Lung (tissue), 17 donors: ENCODE measurements at places on chromosomes 11 and 22. TPM values are rescaled to one million over a fixed set of nuclear protein-coding genes. Genes with fewer than 3 reads are reported as not detected.
A peak's percentile ranks its signal among the peaks of the same experiment; 100 is the strongest.

DNA sequence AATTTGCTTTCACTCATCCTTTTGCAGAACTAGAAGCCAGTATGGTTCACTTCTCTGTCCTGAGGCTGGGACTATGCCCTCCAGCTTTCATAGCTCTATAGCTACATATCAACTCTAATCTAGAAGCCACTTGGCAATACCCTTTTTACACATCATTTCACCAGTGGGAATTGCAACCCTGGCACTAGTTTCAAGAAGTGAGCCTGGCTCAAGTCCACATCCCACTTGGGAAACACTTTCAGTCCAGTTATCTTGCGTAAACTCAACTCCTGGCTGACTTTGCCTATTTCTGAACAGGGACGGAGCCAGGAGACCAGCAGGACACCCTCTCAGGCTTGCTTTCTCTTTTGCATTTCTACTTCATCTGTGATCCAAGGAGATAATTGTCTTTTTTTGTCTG is 19.9 kb upstream of the FAT3 start:
- DNase-seq, result peak; percentile 94
- H3K27ac ChIP-seq, result no peak overlapping the region
- no peaks in the 10 kb centered on the region for H3K4me1 ChIP-seq

- no peak overlapping the region for H3K27ac ChIP-seq
- no peaks in the 10 kb centered on the region for H3K4me1 ChIP-seq
- H3K27me3 ChIP-seq, result no peaks in the 10 kb centered on the region
- no peak overlapping the region for H3K4me3 ChIP-seq
Measured at GRCh38 chr11:97567801-97568200, 1178.0 kb downstream of the JRKL start.

- H3K36me3 ChIP-seq, result no peaks in the 10 kb centered on the region
- H3K4me1 ChIP-seq, result no peaks in the 10 kb centered on the region
Measured at GRCh38 chr22:39353346-39353745, 3.6 kb downstream of the SYNGR1 start.

The SLC7A4 gene
- 0.63 TPM for total RNA-seq

DNA sequence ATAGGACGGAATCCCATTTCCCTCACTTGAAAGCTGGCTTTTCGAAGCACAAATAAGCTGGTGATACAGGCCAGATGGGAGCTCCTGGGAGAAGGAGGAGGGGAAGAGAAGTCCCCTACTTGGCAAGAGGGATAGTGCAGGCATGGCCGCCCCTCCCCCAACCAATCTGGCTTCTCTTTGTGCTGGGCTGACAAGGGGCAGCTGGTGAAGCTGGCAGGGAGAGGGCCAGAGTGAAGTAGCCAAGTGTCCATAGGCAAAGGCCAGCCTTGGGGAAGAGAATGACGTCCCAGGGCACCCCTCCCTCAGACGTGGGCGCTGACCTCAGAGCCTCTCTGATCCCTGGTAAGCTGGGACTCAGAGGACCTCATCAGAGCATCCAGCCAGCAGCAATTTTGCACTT is 78.7 kb upstream of the GRAMD1B start:
- peak; percentile 95 for DNase-seq
- no peak overlapping the region for H3K4me3 ChIP-seq
- H3K36me3 ChIP-seq, result no peaks in the 10 kb centered on the region

DNA sequence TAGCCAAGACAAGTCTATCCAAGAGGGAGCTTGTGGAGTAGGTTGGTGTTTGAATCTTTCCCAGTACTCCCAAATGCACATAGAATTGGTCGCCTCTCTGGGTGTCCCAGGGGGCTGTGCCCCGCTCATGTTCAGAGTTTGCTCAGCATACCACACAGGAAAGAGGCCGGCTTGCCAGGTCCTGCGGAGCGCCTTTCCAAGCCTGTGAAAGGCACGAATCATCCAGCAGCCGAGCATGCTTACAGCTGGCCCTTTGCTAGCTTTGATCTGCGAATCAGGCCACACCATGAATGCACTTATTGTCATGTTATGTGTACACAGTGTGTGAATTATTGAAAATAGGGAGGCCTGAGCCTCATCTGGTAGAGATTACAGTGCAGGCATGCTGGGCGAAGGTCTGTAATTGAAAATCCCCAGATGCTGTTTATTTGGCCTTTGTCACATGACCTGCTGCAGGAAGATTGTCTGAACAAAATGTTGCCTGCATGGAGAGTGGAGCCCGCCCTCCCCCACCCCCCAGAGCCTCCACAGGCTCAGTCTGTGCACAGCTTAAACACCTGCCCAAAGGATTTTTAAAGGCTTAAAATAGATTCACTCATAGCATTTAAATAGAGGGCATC is 163.3 kb upstream of the RASSF10 start:
- peak; percentile 85 for DNase-seq
- H3K36me3 ChIP-seq, result no peaks in the 10 kb centered on the region
- H3K4me1 ChIP-seq, result peaks cover 23% of the 10 kb centered on the region
- H3K27ac ChIP-seq, result peak overlapping the region; percentile 38
- no peak overlapping the region for H3K4me3 ChIP-seq

DNA sequence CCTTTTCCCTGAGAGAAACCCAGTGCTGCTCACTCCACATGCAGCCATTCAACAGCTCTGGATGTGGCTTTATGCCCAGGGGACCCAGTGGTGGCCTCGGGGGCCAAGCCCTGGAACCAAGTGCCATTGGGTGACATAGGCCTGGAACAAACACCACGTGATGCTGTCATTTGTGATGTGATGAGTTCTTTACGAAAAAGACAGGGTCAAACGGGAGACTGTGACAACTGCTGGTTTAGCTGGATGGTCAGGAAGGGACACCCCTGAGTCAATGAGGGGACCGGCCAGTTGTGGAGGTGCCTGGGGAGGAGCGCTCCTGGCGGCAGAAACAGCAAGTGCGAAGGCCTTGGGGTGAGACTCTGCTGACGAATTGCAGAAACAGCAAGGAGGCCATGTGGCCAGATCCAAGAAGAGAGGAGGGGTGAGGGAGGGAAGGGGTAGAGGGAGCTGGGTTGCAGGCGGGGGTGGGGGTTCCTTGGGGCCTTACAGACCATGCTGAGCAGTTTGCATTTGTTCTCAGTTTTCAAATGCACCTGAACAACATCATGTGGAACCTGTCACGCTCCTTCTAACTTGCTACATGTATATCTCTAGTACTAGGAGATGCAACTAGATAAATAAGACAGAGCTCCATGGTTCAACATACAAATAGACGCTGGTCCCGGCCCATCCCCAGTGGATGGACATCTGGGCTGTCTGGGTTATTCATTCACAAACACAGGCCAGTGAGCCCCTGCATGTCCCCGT is 56.1 kb downstream of the IGLL5 start:
- DNase-seq, result no peak
- H3K4me3 ChIP-seq, result no peak overlapping the region
- H3K36me3 ChIP-seq, result no peaks in the 10 kb centered on the region
- no peaks in the 10 kb centered on the region for H3K27me3 ChIP-seq
- H3K4me1 ChIP-seq, result no peaks in the 10 kb centered on the region

DNA sequence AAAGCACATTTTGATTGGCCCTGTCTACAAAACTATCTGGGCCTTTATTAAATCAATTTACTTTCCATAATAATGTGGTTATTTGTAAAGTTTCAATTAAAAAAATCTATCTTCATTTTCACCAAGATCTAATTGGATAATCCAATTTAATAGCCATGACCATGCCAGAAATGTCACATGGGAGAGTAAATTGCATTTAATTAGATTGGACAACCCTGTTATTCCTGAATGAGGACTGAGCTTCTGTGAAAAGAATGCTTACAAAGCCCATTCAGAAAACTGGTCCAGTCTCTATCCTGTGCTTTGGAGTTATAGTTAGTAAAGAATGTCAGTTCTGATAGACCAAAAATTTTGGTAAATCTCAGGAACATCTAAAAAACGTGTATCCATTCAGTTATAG is 541.9 kb upstream of the ANO5 start:
- DNase-seq, result no peak
- H3K27ac ChIP-seq, result no peak overlapping the region
- H3K36me3 ChIP-seq, result no peaks in the 10 kb centered on the region
- no peak overlapping the region for H3K4me3 ChIP-seq
- H3K27me3 ChIP-seq, result no peaks in the 10 kb centered on the region

DNA sequence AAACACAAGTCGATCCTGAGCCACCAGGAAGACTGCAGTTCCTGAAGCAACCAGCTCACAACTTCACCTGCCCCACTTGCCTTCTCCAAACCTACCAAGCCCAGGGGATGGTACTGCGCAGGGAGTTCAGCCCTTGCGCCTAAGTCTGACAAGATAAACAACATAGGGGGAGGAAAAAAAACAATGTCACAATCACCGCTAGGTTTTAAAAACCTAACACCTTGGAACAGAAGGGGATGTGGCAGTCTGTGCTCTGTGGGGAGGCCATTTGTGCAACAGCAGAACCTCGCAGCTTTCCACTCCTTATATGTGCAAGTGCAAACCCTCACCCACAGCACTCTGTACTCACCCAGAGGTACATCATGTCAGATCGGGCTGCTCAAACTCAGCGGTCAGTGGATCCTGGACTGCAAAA is 134.2 kb downstream of the RBFOX2 start:
- peaks cover 28% of the 10 kb centered on the region for H3K4me1 ChIP-seq
- peak; percentile 25 for DNase-seq
- H3K27me3 ChIP-seq, result no peaks in the 10 kb centered on the region
- H3K4me3 ChIP-seq, result no peak overlapping the region

DNA sequence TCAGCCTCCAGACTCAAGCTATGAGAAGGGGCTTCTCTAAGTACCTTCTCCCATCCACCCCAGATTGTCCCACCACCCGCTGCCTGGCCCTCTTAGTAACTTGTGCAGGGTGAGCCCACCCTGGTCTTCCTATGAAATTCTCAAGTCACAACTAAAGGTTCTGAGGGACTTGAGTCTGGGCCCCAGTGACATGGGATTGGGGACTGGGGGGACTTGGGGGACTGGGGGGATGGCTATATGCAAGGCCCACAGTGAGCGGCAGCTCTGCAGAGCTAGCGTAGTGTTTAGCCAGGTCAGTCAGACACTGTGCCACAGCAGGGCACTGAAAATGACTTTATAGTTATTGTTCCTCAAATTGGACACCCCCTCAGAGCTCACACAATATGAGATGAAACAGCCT is 622.3 kb upstream of the CADM1 start:
- H3K27me3 ChIP-seq, result no peaks in the 10 kb centered on the region

- peak; percentile 51 for DNase-seq
- H3K27me3 ChIP-seq, result no peaks in the 10 kb centered on the region
- no peaks in the 10 kb centered on the region for H3K4me1 ChIP-seq
- no peak overlapping the region for H3K4me3 ChIP-seq
- no peak overlapping the region for H3K27ac ChIP-seq
- H3K36me3 ChIP-seq, result no peaks in the 10 kb centered on the region
Measured at GRCh38 chr11:134476435-134477021, 64.5 kb upstream of the B3GAT1 start.

DNA sequence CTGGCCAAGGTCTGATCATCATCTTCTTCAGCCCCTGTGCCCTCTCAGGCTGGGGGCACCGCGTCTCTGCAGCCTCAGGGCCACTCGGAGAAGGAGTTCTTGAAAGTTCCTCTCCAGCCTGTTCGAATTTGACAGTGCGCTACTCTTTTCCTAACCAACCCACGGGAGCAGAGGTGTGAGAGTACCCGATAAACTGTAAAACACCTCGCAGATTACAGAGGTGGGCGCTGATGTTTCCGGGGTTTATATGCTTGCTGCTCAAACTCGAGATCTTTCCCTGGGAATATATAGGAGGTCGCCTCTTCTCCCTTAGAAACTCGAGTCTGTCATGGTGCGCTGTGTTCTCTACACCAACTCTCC is 515 bp downstream of the CTR9 start:
- peak overlapping the region; percentile 79 for H3K4me3 ChIP-seq
- H3K27me3 ChIP-seq, result no peaks in the 10 kb centered on the region
- H3K27ac ChIP-seq, result peak overlapping the region; percentile 95
- peaks cover 6% of the 10 kb centered on the region for H3K36me3 ChIP-seq
- DNase-seq, result peak; percentile 24

The GGTLC2 gene
- total RNA-seq, result not detected
